HuH-7 (cell line): ENCODE measurements at places on chromosomes 11 and 22.
A peak's percentile ranks its signal among the peaks of the same experiment; 100 is the strongest.

DNA sequence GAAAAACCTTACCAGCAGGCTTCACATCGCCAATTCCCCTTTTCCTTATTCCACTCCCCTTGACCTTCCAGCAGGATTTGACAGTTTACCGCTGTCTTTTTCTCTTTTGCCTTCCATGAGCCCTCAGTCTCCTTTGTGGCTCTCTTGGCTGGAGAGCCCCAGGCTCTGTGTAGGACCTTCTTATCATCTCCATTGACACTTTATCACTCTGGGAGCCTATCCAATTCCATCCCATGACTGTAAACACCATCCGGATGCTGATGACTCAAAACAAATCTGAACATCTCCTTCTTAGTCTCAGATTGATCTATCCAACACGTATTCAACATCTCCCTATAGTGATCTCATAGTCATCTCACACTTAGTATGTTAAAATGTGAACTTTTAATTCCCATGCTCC, 36.0 kb downstream of the HTR3A start:
- DNase-seq, result no peak

- no peak for DNase-seq
These were observed 76.5 kb upstream of the ARFGAP3 start for GRCh38 chr22:42933485-42934091.

GRCh38 chr11:64796757-64797541, 6.1 kb downstream of the MAP4K2 start:
- DNase-seq, result no peak

GRCh38 chr22:16721961-16722360, 103.2 kb downstream of the XKR3 start:
- DNase-seq, result no peak

DNA sequence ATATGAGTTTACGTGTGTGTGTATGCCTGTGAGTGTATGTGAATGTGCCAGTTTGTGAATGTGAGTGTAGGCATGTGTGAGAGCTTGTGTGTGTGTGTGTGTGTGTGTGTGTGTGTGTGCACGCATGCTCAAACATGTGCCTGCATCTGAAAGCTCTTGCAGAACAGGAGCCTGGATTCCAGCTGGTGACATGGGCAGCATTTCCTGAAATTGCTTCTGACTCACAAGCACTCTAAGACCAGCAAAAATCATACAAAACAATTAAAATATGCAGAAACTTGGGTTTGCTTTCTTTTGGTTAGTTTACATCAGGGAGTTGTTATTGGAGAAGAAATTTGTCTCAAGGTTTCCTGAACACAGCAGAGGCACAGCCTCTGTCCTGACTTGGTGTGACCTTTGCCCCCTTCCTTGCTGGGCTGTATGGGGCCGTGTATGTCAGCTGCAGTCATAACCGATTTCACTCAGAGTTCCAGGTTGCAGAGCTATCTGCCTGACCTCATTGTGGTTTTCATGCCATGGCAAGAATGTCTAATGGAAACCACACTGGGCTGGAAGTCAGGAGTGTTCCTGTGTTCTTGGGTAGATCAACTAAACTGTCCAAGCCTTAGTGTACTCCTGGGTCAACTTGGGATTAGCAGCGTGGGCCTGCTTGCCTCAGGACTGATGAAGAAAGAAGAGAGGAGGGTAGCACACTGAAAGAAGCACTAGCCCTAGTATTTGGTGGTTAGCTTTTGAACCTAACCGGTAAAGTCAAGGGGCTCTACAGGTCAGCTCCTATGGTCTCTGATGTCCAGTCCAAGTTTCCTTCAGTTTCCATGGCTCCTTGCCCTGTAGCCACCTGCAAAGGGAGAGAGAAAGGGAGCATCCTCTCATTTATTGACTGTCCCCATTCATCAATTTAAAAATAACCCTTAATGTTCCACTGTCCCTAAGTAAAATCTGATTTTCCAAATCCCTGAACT, 143.7 kb downstream of the SNX19 start:
- peak; percentile 10 for DNase-seq

GRCh38 chr11:15884141-15884540, 472.2 kb downstream of the SOX6 start:
- no peak for DNase-seq

GRCh38 chr11:61118004-61118403, 15.7 kb downstream of the CD5 start:
- no peak for DNase-seq

- DNase-seq, result no peak
These were observed 91.8 kb upstream of the CD44 start for GRCh38 chr11:35047179-35047578.

DNA sequence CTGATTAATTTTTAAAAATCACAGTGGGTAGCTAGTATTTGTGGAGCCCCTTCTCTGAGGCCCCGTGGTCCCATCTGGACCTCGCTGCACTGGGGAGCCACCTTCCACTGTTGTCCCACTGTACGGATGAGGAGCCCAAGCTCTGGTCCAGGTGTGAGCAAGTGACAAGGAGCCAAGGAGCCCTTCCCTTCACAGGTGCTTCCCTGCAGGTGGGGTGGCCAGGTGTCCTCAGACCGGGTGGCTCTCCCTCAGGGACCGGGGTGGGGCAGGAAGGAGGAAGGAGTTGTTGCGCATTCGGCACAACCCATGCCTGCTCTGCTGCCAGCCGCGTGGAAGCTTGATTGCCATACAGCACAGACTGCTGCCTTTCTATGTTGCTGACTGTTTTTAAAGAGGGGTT, 10.4 kb upstream of the SEPTIN5 start:
- no peak for DNase-seq

DNA sequence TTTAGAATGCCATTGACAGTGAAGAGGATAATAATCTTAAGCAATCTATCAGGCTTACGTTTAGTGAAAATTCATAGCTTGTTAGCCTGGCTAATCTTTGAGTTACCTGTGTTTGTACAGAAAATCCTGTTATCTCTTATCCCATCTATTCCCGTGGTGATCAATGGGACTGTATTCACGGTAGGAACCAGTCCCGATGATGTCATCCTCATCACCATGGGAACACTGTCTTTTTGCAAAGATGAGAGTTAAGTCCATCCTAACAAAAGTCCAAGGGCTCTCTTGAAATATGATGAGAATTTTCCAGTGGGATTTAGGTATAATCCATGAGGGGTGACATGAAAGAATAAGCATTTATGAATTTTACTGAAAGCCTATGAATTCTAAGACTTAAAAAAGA, 762.2 kb downstream of the ETS1 start:
- no peak for DNase-seq

DNA sequence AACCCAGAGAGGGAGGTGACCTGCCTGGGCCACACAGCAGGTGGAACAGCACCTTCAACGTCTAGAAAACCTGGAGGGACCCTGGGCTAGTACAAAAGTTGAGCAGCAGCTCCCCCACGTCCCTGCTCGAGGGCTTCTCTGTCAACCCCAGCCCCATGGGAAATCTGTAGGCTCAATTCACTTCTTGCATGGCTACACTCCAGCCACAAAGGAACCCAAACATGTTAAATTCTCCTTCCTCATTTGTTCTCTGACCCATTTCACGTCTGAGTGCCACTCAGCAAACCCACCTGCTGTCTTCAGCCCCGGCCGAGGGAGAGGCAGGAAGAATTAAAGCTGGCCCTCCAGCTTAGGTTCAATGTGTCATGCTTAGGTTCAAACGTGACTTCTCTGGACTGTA, 418.5 kb downstream of the MIAT start:
- no peak for DNase-seq

DNA sequence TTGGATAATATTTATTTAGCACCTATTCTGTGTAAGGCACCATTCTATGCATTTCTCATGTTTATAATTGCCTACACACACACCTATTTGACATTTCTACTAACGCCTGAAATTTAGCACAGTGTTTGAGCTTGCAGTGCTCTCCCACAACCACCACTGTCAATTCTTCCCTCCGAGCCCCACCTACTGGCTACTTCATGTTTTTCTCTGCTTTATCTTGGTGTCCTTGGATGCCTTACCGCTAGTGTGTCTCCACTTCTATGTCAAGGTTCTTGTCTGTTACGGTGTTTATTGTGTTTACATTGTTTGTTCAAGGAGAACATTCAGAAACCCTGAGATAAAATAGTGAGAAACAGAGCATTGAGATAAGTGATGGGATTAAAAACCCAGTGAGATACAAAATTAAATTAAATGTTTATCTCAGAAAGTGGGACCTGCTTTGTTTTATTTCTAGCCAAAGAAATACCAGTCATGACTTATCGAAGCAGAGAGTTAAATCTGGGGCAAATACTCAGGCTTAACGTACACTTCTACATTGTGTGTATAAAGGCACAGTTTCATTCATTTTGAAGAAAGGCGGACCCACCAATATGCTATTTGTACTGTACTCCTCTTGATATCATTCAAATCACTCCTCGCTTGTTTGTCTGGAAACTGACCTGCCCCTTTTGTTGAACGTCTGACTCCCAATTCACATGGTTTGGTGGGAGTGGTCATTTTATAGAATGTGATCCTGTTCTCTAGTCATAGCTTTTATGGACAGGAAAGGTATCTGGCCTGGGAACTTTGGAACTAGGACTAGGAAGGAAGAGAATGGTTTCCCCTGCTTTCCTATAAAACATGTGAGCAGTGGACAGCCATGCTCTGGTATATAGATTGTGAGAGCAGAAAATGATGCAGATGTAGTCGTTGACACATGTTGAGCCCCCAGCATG, 39.2 kb upstream of the SLC36A4 start:
- DNase-seq, result peak; percentile 48
